ENCODE measurements at places on chromosomes 16 and 17. TPM values are rescaled to one million over a fixed set of nuclear protein-coding genes. Genes with fewer than 3 reads are reported as not detected.

The ADAMTS18 gene
- total RNA-seq = not detected

The LONP2 gene
- total RNA-seq = 30.2 TPM

The KRT32 gene
- not detected for total RNA-seq

The TOM1L1 gene
- 54.8 TPM for total RNA-seq

The CTRB2 gene
- total RNA-seq = not detected

Measured in hair follicular keratinocyte (primary cell).